Panc1 (cell line): ENCODE measurements at places on chromosomes 5 and 9. TPM values are rescaled to one million over a fixed set of nuclear protein-coding genes. Genes with fewer than 3 reads are reported as not detected.

SEMA6A gene
- total RNA-seq = 0.54 TPM

DNA sequence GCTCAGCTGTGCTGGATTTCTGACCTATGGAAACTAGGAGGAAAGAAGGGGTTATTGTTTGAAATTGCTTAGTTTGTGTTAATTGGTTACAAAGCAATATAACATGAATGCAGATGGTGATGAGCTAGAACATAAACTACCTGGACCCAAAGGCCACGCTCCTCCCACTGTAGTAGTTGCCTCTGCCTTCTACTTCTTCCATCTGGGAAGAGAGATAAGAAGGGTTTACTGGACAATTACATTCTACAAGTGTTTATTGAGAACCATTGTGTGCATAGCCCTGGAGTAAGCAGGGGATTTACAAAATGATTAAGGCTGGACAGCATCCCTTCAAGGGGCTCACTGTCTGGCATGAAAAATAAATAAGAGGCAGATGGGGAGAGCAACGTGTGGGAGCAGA lies 355.3 kb upstream of the TRPC7 start:
- DNase-seq = no peak

GRCh38 chr9:135164036-135164435 lies 76.6 kb downstream of the OLFM1 start:
- no peak for DNase-seq

- DNase-seq = no peak
Observed at GRCh38 chr5:150156540-150156939, 895 bp upstream of the PDGFRB start.

PRDM9 gene
- total RNA-seq = not detected

DNA sequence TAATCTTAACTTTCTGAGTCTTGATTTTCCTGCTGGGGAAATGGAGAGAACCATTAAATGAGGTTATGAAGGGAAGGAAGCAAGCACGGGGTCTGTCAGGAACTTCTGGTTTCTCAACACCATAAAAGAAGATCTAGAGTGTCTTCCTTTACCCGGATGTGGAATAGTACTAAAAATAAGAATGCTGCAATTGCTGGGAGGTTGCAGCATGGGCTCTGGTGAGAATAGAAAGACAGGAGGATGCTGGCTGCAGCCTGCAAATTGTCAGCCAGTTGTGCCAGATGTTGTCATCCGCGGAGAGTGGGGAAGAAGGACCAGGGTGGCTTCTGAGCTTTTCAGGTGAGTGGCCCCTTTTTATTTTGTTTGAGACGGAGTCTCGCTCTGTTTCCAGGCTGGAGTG lies 69.3 kb upstream of the STC2 start:
- no peak for DNase-seq

DNA sequence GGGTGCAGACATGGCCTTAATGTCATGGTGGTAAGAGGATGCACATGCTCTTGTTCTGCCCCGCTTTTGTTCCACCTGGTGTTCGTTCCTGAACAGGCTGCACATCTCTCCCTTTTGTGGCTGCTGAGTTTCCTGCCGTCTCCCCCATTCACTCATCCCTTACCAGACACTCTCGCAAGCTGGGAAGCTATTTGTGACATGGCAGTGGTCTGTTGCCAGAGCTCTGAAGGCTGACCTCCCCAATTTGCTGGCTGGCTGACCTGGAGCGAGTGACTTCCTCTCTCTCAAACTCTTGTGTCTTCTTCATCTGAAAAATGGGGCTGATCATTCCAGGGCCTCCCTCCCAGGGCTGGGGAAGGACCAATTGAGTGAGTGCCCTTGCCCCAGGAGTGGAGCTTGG lies 35.9 kb downstream of the HRH2 start:
- DNase-seq = no peak

- no peak for DNase-seq
Observed at GRCh38 chr9:21357479-21358460, 7.1 kb upstream of the IFNA6 start.

GRCh38 chr9:1335174-1335573 lies 285.0 kb downstream of the DMRT2 start:
- DNase-seq = no peak

MELK gene
- 112 TPM for total RNA-seq

GRCh38 chr5:172127581-172127980 lies 60.4 kb downstream of the STK10 start:
- no peak for DNase-seq

LHX3 gene
- 0.13 TPM for total RNA-seq

GRCh38 chr5:162870966-162871365 lies 566.4 kb upstream of the CCNG1 start:
- DNase-seq = no peak

GRCh38 chr9:128285033-128285784 lies 9.1 kb downstream of the SWI5 start:
- no peak for DNase-seq

SLCO6A1 gene
- total RNA-seq = not detected

JAKMIP2 gene
- not detected for total RNA-seq

DNA sequence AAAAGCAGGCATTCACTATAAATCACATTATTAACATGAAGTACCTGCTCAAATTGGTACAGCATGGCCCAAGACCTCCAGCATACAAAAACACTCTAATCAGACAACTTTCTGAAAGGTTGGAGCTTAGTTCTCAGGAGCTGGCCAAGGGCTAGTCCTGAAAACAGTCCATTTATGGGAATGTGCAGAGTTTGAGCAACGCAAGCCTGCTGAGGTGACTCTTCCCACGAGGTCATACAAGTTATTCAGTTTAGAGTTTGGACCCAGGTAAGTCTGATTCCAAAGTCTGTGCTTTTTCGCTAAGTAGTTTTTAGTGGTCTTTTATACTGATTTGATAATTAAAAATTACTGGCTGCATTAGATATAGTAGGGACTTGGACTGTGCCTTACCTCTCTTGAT lies 52.6 kb downstream of the AP3S1 start:
- DNase-seq = no peak

DNA sequence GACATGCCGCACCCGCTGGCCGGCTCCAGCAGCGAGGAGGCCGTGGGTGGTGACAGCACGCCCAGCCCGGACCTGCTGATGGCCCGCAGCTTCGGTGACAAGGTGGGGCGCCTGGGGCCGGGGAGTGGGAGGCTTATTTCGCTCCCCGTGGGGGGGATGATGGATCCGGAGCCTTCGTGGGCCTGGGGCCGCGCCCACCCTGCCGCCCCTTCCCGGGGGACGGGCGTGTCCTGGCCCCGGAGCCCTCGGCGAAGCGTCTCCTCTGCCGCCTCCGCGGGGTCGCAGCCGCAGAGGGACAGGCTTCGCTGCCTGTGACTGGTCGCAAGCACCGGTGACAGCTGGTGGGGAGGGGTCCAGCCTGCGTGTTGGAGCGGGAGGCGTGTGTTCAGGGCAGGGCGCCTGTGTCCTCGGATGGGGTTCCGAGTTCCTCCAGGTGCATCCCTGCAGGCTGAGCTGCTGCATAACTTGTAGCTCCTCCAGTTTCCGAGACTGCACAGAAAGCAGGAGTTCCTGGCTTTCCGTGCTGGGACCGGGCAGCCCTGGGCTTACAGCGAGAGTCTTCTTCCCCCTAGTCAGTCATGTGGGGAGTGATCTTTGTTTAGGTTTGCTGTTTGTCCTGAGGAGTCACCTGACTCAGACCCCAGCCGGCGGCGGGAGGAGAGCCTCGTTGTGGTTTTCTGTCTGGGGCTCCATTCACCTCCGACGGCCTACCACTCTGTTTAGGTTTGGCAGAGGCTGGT lies 666 bp downstream of the SNX30 start:
- no peak for DNase-seq

DNA sequence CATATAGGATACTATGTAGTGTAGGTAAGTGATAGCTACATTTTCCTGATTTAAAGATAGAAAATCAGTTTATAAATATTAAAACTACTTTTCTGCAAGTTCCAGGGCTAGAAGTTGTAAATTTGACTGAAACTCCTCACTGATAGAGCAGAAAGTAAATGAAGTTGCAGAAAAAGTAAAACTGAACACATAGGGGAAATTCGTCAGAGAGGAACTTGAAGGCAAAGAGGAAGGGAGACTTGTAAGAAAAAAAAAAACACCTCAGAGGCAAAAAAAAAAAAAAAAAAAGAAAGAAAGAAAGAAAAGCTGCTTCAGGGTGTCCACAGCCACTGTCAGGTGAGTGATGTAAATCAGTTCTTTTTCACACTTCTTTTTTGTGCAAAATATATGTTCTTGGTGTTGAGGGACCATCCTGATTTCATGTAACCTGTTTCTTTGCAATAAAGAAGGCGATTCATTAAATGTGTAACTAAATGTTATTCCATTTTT lies 336.2 kb upstream of the ZNF462 start:
- DNase-seq = no peak

NR5A1 gene
- total RNA-seq = 2.5 TPM

SPINK6 gene
- not detected for total RNA-seq

DNA sequence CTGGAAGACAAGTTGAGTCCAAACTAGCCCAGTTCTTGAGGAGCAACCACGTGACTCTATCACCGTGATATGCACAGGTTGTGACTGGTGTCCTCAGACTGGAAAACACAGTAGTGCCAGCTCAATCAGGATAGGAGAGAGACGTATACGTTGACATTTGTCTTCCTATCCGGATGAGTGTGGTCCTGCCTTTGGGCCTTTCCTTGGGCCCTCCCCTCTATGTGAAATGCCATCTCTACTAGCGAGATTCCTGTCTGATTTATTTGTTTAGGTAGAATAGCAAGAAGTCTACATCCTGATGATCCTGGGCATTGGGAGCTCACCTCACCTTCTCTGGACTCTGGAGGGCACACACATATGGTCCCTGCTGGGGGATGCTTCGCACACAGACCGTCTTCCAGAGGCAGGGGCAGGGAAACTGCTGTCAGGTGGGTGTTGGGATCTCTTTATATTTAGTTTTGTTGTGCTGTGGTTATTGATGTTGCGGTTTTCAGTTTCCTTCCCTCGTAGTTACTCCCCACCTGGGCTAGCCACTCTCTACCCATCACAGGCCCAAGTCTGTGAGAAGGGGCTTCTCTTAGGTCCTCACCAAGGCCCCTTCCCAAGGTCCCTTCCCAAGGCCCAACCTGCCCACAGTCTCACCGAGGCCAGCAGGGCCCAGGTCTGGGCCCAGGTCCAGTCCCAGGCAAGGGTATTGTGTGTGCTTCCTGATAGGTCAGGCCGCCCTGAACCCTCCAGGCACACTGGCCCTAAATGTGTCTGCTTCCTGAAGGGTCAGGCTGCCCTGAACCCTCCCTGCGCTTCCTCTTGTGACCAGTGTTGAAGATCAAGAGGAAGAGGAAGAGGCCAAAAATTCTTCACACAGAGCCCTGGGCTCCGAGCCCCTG lies 19.0 kb upstream of the SPINK4 start:
- no peak for DNase-seq

DNA sequence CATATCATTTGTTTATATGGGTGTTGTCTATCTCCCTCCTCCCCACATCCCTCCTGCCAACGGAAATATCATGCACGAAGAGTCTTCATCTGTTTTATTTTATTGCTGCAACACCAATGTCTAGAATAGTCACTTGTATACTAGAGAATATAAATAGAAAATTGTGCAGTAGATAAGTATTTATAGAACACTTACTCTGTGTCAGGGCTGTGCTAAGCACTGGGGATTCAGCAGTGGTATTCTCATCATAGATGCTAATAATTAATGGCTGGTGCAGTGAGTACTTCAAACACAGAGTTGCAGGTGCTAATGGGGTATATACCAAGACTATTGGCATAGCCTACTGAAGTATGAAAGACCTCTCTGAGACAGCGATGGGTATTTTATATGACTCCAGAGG lies 353.5 kb upstream of the CDH6 start:
- DNase-seq = no peak

- DNase-seq = no peak
Observed at GRCh38 chr9:98045234-98046179, 11.0 kb upstream of the NANS start.

GRCh38 chr5:88834499-88834898 lies 48.5 kb downstream of the MEF2C start:
- DNase-seq = no peak

- no peak for DNase-seq
Observed at GRCh38 chr9:121696930-121697329, 45.5 kb downstream of the DAB2IP start.

FGF1 gene
- not detected for total RNA-seq

DNA sequence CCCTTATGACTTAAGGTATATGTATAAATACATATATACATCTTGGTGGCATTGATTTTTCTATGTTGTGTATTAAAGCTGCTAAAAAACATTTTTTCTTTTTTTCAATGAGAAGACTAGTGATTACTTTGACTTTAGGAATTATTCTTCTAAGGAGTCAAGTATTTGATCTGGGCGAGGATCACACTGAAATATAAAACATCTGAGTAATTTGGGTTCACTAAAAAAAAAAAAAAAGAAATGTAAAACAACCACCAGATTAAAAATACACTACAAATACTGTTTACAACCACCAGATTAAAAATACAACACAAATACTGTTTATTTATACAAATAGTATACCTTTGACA lies 9.0 kb downstream of the UBAP1 start:
- DNase-seq = no peak

DNA sequence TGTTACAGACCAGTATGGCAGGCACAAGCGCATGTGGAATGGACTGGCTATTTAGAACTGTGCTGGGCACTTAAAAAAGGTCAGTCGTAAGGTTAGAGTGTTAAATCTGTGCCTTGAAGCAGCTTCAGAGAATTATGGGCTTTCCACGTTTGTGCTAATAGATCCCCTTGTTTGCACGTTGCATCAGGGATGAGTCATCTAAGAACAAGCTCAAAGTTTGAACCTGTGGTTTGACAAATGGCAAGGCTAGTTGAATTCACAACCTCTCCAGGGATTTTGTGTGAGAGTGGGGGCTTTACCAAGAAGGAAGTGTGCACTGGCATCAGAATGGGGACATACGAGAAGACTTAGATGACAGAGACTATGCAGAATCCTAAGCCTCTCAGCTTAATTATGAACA lies 249.6 kb downstream of the IRX1 start:
- no peak for DNase-seq

GRCh38 chr9:120724757-120725400 lies 10.6 kb upstream of the MEGF9 start:
- no peak for DNase-seq

GRCh38 chr5:171668097-171668412 lies 117.6 kb upstream of the SMIM23 start:
- no peak for DNase-seq

DNA sequence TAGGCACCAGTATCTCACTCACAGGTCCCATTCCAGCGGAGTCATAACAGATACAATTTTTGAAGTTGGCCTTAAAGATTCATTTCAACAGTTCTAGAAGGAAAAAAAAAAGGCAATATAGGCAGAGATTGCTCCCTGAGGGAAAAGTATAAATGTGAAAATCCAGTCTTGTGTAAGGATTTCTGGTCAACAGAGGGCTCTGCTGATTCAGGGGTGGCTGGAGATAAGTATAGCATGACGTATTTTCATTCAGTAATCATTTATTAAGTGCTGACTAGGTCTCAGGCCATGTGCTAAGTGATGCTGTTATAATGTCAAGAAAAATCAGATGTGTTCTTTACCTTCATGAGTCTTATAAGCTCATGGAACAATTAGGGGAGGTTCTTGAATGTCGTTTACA lies 377.3 kb upstream of the MEF2C start:
- DNase-seq = no peak

RHOBTB3 gene
- 95.2 TPM for total RNA-seq
